Mammary microvascular endothelial cell (primary cell): ENCODE measurements at places on chromosomes 12 and 14. TPM values are rescaled to one million over a fixed set of nuclear protein-coding genes. Genes with fewer than 3 reads are reported as not detected.

Gene IFNG-AS1
- not detected in 2 replicates for total RNA-seq

Gene EXOC3L4
- total RNA-seq = not detected in 2 replicates

Gene SETD3
- total RNA-seq = 51.2 and 53.3 TPM in 2 replicates

Gene PIANP
- not detected in 2 replicates for total RNA-seq

Gene SYT1
- total RNA-seq = 6.2 and 6.9 TPM in 2 replicates

Gene FOXA1
- 0.07 and 0.39 TPM in 2 replicates for total RNA-seq

Gene GLIPR1L2
- 0.05 and 0.07 TPM in 2 replicates for total RNA-seq

Gene GLIPR1L1
- not detected in 2 replicates for total RNA-seq

Gene KRT6A
- total RNA-seq = not detected in 2 replicates
